Activated CD8-positive, alpha-beta memory T cell treated with anti-CD3 and anti-CD28 coated beads for 48 hours (primary cell): ENCODE measurements at places on chromosomes 1 and 21.

- DNase-seq = no peak
These were observed 172.6 kb downstream of the KIF26B start for GRCh38 chr1:245327360-245327759.

GRCh38 chr21:44722731-44723130 is 11.4 kb upstream of the TSPEAR start:
- DNase-seq = no peak

- no peak for DNase-seq
These were observed 199.7 kb downstream of the TBX15 start for GRCh38 chr1:118788463-118788862.

DNA sequence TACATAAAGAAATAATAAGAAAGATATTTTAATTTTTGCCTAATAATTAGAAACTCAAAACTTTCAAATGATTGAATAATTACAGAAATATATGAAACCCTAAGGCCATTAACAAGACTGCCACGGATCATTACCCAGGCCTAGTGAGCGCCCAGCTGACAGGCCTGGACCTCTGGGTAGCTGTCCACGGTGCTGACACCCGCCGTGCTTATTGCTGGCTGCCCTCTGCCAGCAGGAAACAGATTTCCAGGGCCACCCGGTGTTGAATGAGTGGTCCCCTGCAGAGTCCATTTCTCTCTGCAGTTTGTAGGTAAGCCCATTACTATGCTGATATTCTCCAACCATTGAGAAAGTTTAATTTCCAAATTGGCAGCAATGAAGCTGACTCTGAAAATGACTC is 254.4 kb upstream of the GJB5 start:
- no peak for DNase-seq

- DNase-seq = no peak
These were observed 9.7 kb downstream of the TLR5 start for GRCh38 chr1:223133306-223133823.

DNA sequence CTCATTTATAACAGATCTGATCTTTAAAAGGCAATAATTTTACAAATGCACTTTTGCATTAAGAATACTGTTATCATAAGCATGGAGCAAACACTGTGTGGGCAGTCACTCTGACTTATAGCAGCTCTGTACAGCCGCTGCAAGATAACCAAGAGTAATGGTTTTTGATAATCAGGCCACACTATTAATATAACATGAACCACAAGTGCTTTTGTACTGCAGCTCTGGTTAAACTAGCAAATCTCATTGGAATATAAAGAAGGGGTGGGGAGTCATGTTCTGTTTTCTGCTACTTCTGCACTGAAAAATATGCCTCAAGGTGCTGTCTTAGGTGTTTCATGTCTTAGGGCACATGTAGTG is 357.4 kb downstream of the LMO4 start:
- no peak for DNase-seq

GRCh38 chr1:204404629-204405028 is 7.0 kb downstream of the PPP1R15B start:
- no peak for DNase-seq

- no peak for DNase-seq
These were observed 69.7 kb upstream of the ZC3H12A start for GRCh38 chr1:37404711-37405110.

DNA sequence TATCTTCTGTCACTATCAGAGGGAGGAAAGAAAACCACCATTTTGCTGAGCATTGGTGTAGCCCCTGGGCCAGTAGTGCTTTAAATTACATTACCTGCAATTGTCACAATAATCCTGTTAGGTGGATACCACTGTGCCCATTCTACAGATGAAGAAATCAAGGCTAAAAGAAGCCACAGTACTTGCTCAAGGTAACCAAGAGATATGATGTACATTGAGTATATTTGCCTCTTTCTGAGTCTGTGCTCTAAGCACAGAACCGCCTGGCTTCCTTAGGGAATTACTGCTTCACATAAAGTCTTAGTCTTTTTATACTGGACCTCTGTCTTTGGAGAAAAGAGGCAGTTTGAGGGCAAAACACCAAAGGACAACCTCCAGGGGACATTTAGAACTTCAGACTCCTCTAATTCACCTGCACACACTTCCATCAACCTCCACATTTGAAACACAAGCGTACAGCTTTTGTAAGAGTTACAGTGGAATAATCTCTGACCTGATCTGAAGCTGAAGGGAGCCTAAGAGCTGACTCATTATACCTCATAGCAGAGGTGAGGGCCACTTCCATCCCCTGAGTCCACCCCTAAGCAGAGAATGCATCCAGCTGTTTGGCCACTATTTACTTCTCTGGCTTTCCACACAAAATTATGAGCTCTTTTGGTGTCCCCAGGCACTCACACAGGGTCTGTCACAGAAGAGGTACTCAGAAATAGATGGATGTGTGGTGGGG is 61.8 kb downstream of the PLPP3 start:
- no peak for DNase-seq

DNA sequence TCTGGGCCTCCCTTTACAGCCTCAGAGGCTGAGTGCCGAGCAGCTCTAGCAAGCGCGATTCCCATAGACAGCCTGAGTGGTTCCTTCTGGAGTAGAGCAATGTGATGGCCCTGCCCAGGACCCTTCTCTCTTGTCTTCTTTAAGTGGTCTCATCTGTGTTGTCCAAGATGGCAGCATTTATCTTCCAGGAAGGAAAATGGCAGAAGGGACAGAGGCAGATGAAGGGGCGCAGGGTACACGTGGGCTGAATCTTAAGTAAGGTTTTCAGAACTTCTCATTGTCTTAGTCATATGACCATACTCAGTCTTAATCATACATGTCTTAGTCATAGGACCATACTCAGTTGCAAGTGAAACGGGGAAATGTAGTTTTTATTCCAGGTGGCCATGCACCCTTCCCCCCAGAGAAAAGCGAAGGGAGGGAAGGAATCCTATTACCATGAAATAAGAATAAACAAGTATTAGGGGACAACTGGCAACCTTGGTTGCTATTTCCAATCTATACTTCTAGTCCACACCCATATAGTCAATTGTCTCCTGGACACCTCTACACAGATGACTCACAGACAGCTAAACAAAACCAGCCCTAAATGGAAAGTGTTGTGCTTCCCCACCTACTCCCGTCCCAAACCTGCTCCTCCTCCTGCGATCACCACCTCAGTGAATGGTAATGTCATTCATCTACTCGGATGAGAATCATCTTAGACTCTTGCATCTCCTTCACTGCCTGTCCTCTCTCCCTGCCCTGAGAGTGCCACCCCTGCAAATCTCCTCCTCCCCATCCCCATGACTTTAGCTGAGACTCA is 13.3 kb downstream of the OVAAL start:
- DNase-seq = no peak

DNA sequence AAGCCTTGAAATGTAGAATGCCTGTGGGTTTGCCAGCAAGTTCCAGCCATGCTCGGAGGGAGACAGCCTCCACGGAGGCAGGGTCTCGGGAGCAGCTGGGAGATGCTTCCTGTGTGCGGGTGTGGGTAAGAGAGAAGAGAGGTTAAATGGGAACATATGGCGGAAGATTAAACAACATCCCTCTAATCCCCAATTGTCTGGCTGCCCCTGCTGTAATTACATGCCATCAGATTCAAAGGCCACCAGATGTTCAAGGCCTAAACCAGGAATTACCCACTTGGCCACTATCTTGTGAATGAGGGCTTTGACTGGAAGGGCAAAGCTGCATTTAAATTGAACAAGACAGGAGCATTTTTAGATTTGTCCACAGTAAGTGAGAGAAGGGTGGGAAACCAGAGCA is 81.4 kb upstream of the BACE2 start:
- DNase-seq = no peak

DNA sequence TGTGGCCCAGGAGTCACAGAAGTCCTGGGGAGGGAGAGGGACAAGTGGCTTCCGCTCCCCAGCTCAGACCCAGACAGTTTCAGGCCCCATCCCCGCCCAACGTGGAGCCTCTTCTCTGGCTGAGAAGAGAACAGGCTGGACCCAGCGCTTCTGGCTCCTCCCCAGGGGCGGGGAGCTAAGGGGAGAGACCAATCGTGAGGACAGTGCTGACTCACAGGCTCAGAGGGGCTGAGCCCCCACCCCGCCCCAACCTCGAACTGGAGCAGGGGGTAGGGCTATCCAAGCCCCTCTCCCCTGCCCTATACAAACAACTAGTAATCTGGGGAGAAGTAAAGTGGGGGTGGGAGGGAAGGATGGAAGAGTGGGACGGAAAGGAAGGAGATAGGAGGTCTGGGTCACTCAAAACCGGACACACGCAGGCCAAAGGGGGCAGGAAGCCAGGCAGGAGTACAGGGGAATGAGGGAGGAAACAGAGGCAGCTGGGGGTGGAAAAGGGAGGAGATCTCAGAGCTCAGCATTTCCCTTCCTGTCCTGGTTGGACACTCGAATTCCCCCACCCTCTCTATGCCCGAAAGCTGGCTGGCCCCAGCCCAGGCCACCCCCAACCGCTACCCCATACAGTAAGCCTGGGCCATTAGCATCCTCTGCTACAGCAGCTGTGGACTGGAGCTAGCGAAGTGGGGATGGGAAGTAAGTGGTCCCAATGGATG is at the start of gene SHC1:
Gene SHC1 (minus strand): TSS at position 117 of the 710 bp plus-strand sequence. CDS start 221 bp downstream, outside the sequence.
- DNase-seq = no peak

DNA sequence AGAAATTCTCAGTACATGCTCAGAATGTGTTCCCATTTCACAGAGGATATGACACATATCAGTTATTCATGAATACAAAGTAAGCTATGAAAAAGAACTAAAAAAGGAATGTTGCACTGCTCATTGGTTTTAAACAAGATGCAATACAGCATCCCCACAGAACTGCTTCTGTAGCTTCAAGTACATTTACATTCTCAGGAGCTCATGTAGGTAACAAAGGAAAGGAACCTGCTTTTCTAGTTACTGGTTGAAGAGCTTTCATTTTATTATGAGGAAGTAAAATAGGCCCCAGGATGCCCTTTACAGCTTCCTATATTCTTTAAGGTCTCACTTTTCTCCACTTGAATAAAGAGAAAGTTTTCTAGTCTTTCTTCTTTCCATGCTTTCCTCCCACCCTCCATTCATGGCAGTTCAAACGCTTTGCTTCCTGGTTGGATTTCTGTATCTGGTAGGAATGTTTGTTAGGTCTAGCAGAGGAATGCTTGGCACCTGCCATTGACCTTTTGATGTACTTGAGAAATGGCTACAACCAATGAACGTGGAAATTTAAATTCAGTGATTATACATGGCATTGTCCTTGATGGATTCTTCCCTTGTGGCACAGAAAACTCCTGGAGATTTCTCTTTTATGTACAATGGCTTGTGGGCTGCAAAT is 27.1 kb upstream of the KCNK2 start:
- DNase-seq = no peak

- no peak for DNase-seq
These were observed 84.3 kb upstream of the CD53 start for GRCh38 chr1:110788673-110789072.

- DNase-seq = no peak
These were observed 75.8 kb downstream of the RRAGC start for GRCh38 chr1:38783640-38784229.

DNA sequence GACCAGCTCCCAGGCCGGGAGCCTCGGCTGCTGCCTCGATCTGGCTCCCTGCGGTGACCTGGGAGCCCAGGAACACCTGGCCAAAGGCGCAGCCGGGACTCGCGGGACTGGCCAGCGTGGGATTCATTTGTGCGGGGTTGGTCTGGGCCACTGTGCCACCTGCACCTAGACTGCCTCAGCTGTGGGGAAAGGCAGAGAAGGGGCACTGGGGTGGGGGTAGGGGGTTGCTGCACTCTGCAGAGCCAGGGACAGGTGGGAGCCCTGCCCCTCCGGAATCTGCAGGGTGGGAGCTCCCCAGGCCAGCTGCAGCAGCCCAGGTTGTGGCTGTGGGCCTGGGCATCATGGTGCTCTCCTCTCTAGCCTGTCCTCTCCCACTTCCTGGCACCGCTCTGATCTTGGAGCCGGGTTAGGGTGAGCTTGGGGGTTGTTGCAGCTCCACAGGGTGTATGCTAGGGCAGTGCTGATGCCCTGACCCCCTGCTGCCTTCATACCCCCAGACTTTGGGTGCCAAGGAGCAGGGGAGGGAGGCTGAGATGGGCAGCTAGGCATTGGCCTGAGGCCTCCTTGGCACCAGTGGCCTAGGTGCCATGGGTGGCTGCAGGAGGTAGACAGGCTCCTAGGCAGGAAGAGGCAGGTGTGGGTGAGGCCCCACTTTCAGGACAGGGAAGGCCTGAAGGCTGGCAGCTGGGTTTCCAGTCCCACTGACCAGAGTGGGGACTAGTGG is 57.5 kb upstream of the ETV3 start:
- no peak for DNase-seq

GRCh38 chr1:203169770-203170520 is 5.7 kb downstream of the MYBPH start:
- DNase-seq = no peak

GRCh38 chr1:157218671-157219070 is 80.5 kb upstream of the ETV3 start:
- DNase-seq = no peak

GRCh38 chr1:23478896-23479665 is 4.9 kb downstream of the ASAP3 start:
- DNase-seq = no peak
